ENCODE measurements at places on chromosomes 16 and 17.

- DNase-seq: no peak
Observed at GRCh38 chr17:19830061-19830460, 37.7 kb downstream of the ULK2 start.

DNA sequence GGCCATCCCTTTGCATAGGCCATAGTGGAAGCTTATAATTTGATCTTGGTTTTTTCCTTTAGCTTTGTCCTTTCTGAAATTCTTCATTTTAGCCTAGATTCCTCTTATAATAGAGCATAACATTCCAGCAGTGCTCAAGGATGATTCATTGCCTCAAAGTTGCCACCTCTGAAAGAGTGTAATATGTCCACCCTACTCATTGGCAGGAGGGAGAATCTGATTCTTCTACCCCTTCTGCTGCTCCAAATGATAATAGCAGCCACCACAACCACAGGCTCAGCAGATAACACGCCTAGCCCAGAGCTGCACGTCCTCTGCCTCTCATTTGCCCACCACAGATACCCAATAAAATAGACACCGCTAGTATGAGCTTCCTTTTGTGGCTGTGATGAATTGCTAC lies 337.4 kb upstream of the HSBP1 start:
- DNase-seq: peak; percentile 71

DNA sequence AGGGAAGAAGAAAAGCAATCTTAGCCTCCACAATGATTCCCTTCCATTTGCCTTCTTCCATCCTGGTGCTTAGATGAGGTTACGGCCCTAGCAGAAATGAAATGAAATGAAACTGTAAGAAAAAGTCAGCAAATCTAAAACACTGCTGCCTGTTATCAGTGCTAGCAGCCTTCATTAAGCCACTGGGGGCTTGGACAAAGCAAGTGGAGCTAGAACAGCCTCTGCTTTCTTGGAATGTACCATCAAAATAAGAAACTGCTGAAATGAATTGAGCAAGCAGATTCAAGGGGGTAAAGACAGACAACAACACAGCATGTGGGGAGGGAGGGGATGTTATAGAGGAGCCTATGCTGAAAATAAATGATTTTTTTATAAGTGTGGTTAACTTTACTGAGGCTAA lies 5.1 kb downstream of the ANKFN1 start:
- DNase-seq: no peak

- DNase-seq: no peak
Observed at GRCh38 chr16:89038221-89038721, 55.4 kb upstream of the ACSF3 start.

GRCh38 chr16:9286930-9287329 lies 195.5 kb downstream of the HAPSTR1 start:
- DNase-seq: no peak

- DNase-seq: peak; percentile 7
Observed at GRCh38 chr16:68332411-68333121, 21.7 kb downstream of the PRMT7 start.

GRCh38 chr16:80602894-80603293 lies 62.1 kb downstream of the DYNLRB2 start:
- DNase-seq: peak; percentile 31

DNA sequence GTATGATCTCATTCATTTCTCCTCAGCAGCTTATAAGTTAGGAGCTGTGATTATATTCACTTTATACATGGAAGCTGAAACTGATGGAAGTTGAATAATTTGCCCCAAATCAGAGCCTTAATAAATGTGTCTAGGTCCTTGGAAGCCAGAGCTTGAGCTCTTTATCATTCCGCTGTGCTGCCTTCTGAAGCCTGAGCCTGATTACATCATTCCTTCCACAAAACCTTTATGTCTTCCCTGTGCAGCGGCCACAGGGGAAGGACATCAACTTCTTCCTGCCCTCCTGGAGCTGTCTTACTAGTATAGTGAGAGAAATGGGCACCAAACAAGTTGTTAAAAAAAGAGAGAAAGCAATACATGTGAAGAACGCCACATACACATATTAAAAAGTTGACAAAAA lies 6.8 kb downstream of the TNRC6C start:
- peak; percentile 2 for DNase-seq

DNA sequence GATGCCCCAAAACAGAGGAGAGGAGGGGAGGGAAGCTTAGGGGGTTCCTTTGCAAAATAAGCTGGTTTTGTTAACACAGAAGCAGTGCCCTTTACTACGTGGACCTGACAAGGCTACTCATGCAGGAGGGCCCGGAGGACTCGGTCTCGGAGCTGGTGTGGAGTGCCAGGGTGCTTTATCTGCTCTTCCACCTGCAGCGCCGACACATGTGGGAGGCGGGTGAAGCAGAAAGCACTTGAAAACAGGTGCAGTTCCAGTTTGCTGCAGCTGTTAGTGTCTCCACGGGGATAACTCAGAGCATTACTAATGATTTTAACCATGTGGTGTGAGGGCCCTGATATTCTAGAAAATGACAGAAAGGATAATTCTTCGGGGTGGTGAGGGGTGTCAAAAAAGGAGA lies 35.0 kb upstream of the MNT start:
- no peak for DNase-seq
